NCI-H1930 (cell line): ENCODE measurements at places on chromosomes 13 and 19.

DNA sequence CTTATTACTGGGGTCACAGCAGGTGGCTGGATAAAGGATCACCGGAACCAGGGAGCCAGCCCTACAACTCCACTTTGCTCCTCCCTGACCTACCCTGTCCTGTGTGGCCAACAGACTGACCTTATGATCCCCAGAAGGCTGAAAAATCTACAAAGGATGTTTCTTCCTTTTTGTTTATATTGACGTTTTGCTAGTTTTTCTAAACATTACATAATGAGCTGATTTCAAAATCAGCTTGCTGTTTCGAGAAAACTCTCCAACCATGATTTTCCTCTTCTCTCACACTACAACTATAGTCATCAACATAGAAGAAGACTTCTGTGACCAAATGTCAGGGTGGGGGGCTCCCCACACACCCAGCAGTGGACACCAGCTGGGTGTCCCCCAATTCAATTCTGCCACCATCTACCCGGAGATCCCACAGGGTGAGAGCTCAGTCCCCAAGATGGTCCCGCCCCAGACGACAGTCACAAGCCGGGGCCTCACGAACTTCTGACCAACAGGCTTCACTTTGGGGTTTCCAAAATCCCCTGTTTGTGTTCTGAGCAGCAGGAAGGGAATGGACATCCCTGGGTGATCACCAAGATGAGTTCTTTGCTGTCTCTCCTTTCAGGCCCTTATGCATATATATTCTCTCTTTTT is 35.0 kb downstream of the ZNF536 start:
- no peak for DNase-seq

DNA sequence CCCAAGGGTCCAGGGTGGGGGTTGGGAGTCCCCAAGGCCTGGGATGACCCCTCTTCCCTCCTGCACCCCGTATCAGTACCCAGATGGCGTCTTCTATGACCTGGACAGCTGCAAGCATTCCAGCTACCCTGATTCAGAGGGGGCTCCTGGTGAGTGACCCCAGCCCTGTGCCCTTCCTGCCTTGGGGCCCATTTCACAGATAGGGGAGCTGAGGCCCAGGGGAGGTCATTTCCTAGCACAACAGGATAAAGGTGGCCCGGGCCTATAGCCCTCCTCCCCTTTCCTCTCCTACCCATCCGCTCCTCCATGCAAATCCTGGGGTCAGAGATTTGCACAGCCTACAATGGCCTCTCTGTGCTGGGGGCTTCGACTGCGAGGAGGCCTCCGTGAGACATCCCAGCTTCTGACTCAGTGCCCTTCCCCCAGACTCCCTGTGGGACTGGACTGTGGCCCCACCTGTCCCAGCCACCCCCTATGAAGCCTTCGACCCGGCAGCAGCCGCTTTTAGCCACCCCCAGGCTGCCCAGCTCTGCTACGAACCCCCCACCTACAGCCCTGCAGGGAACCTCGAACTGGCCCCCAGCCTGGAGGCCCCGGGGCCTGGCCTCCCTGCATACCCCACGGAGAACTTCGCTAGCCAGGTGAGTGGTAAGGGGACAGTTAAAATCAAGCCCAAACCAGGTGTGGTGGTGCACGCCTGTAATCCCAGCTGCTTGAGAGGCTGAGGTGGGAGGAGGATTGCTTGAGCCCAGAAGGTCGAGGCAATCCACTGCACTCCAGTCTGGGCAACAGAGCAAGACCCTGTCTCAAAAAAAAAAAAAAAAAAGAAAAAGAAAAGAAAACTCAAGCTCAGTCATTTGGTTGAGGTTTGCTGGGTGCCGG is 3.9 kb downstream of the SPIB start:
- no peak for DNase-seq

DNA sequence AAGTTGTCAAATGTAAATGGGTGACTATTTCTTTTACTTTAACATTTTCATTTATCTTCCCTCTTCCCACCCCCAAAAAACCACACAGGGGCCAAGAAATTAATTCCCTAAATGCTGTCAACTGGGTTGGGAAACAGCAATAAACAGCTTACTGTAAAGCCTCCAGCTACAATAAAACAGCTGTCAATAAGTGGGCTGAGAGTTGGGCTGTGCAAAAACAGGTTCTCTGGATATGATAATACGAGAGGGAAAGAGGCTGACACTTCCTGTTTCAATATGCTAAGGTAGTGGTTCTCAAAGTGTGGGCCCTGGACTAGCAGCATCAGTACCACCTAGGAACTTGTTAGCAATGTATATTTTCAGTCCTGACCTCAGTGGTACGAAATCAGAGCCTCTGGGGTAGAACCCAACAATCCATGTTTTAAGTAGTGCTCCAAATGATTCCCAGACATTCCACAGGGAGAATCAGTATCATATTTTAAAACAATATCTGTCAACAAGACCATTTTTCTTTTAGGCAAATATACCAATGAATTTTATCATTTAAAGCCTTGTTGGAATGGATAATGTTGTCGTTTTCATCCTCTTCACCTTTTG is 8.4 kb downstream of the PCDH9 start:
- no peak for DNase-seq

- DNase-seq = no peak
Observed at GRCh38 chr13:96381681-96382080, 291.8 kb downstream of the HS6ST3 start.
